ENCODE measurements at places on chromosomes 7 and 10.

GRCh38 chr7:44145479-44145968, 4.4 kb upstream of the MYL7 start:
- no peak for DNase-seq

- peak; percentile 91 for DNase-seq
These were observed 28.0 kb downstream of the ITPRIP start for GRCh38 chr10:104309980-104310978.

GRCh38 chr10:88982366-88982765, 8.2 kb upstream of the FAS start:
- no peak for DNase-seq

DNA sequence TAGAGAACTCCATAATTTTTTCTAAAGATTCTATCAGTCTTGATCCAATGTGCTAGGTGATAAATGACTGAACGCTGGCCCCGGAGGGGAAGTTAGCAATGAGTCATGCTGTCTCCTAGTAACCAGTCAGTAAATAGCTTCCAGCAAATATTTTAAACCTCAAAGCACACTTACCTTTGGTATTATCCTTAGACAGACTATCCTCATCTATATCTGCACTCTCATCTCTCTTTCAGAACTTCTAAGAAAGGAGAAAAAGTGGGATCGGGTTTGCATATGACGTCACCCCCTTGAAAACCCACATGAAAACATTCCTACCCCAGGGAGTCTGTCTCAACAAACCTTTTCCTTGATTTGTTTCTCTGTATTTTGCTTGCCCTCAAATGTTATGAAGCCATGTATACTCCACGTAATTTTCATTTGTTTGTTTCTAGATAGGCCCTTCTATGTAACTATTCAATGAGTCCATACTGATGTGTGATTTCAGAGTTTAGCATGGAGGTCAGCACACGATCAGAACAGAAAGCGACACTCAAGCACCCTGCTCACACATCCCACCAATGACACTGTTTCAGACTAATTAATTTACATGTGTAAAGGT, 174.9 kb upstream of the NRP1 start:
- peak; percentile 32 for DNase-seq

DNA sequence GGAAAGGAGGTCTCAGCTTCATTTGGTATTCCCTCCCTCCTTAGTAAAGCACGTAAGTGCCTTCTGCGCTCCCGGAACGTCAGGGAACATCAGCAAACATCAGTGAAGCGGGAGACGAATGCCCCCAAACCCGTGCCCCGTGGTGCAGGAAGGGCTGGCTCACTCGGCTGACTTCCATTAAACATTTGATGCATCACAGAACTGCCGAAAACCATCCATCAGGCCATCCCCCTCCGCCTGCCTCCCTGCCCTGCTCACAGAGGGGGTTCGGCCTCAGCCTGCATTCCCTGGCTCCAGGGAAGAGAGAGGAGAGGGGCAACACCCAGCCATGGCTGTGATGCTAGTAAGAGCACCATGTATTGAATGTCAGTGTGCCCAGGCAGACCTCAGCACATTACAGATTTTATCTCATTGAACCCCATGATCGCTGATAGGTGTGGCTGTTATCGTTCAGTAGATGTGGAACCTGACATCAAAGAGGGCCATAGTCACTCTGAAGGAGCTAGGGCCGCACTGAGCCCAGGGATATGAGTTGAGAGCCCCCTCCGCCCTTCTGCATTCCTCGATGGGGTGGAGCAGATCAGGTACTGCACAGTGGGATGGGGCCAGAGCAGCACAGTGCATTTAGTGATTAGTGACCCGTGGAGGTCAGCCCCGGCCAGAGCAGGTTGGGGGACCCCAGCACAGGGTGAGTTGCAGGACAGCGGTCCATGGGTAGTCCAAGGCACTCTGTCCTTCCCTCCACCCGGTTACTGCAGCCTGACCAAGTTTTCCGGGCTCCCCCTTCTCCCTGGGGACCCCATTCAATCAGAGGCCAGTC, 146.4 kb downstream of the RPS24 start:
- no peak for DNase-seq

Data from psoas muscle (tissue), 8 donors.